ELF-1 (cell line): ENCODE measurements at places on chromosomes 13 and 19.

- no peak for DNase-seq
These were observed 7.6 kb upstream of the PTBP1 start for GRCh38 chr19:789701-790060.

- peak; percentile 77 for DNase-seq
These were observed 535 bp downstream of the CDKN2D start for GRCh38 chr19:10568062-10568825.

DNA sequence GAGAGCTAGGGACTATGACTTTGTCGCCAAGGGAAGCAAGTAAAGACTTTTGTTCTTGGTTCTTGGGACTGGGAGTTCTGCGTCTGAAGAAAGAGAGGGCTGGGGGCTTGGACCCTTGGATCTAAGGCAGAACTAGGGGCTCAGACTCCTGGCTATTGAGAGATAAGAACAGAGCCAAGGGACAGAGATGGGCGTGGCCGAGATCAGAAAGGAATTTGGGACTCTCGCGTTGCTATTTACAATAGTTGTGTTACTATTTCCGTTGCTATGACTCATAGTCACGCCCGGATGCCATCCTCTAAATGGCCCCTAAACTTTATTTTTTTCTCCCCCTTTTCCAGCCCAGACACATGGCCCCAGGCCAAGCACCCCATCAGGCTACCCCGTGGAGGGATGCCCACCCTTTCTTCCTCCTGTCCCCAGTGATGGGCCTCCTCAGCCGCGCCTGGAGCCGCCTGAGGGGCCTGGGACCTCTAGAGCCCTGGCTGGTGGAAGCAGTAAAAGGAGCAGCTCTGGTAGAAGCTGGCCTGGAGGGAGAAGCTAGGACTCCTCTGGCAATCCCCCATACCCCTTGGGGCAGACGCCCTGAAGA lies 759 bp downstream of the PPP1R15A start:
- DNase-seq = peak; percentile 92

DNA sequence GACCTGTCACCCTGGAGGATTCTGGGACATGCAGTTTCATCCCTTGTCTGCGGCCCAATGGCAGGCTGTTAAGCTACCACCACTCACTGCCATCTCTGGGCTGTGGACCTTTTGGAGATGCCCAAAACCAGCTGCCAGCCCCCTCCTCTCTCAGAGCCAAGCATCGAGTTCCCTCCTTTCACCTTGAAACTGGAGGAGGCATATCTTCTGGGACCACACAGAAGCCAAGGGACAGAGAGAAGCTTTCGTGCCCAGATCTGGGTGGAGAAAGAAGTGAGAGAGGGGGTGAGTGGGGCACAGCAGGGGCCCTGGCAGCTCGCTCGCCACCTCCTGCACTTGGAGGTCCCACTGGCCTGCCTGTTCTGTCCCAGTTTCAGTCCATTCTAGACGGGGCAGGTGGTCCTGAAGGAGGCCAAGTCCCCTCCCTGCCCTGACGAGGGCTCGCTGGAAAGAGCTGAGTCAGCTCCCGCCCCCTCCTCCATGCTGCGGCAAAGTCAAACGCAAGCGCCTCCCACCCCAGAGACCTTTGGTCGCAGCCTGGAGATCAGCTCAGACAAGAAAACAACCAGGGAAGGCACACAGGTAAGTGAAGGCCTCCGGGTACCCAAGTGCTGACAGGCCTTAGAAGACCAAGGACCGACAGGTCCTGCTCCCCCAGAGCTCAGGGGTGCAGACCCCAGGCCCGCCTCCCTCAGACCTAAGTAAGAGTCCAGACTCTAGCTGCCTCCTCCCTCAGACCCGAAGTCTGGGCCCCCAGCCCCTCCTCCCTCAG lies 3.8 kb downstream of the BCAT2 start:
- DNase-seq = peak; percentile 81

DNA sequence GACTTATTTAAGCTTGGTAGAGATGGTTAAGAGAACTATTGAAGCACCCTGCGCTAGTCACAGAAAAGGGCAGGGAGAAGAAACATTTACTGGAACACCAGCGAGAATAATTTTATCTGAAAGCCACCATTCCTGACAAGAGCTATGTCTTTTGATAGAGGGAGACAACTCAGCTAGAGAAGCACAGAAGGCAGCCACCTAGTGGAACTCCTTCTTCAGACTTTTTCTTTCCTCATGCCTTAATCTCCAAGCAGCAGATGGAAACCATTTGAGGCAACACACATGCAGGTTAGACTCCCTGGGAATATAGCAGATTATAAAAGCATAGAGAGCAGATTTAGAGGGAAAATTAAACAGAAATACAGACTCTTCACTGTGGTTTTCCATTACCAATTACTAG lies 813.4 kb downstream of the SLITRK6 start:
- no peak for DNase-seq

DNA sequence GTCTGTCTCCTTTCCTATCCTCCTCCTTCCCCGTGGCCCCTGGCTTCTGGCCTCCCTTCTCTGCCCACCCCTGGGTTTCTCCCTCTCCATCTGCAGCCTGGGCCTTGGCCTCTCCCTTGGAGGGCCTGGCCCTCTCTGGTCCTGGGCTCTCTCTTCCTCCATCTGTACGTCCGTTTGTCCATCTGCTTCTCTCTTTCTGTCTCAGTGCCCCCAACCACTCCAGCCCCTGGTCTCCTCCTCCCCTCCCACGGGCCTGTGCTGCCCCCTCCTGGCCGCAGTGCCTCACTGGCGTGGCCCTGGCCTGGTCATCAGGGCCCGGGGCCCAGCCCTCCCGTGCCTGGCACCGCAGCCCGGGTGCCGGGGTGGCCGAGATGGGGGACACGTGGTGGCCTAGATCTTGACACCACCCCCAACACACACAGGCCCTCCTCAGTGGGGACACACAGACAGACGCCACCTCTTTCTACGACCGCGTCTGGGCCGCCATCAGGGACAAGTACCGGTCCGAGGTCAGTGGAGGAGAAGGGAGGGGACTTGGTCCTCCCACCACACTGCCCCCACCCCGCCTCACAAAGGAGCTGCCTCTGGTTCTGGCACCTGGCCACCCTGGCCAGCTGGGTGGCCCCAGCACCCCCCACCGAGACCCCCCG lies 11.3 kb downstream of the PRKCSH start:
- peak; percentile 68 for DNase-seq

DNA sequence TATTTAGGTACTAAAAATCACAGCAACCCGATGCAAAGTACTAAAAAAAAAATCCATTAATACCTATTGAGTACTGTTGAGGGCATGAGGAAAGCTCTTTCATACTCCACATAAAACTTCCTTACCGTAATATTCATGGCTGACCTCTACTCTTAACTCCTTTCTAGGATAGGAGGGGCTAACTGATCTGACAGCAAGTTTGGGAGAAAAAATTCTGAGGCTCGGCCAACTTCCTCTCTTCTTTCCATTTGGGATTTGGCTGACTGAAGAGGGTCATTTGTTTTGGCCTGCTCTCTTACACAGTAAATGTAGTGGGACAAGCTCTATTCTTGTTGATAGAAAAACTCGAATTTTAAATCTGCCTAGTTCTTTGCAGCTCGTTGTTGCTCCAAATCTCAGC lies 9.4 kb upstream of the USPL1 start:
- no peak for DNase-seq

- no peak for DNase-seq
These were observed 261.8 kb downstream of the ABCC4 start for GRCh38 chr13:95039415-95039814.

DNA sequence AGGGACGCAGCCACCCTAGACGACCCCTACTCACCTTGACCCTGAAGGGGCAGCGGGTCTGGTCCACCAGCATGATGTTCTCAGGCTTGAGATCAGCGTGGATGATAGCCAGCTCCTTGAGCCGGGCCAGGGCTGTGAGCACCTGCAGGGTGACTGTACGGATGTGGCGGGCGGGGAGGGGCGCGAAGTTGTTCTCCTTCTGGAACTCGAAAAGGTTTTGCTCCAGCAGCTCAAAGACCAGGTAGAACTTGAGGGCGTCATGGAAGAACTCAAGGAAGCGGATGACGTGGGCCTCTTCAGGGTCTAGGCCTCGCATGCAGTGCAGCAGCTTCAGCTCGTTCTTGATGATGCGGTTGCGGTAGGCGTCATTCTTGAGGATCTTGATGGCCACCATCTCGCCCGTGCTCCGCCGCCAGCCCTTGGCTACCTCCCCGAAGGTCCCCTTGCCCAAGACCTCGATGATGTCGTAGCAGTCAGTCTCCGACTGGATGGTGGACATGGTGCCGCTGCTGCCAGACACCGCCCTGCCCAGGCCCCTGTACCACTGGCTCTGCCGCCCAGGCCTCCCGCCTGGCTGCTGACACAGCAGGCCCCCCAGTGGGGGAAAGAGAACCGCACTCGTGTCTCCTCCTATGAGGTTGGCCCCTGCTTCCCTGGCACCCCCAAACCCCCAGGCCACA lies 437 bp downstream of the HIPK4 start:
- DNase-seq = no peak

GRCh38 chr13:71577127-71577526 lies 289.9 kb downstream of the DACH1 start:
- DNase-seq = no peak

DNA sequence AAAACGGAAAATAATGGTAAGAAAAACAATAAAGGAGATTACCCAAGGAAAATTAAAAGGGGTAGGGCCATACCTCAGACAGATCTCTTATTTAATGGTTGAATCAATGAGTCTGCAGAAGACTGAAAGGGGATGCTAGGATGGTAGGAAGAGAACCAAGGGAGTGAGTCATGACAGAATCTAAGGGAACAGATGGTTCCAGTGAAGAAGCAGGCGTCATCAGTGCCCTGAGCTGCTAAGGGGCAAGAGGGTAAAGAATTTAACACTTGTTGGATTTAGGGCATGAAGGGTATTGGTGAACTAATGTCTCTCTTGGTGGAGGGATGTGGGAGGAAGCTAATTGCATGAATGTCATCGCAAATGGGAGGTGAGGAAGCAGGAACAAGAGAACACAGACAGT lies 329.2 kb upstream of the TSHZ3 start:
- no peak for DNase-seq
